Fibroblast of skin of abdomen (primary cell): ENCODE measurements at places on chromosomes 11 and 22.

- peak; percentile 88 for DNase-seq
Measured at GRCh38 chr11:1863352-1864216, 10.7 kb downstream of the LSP1 start.

DNA sequence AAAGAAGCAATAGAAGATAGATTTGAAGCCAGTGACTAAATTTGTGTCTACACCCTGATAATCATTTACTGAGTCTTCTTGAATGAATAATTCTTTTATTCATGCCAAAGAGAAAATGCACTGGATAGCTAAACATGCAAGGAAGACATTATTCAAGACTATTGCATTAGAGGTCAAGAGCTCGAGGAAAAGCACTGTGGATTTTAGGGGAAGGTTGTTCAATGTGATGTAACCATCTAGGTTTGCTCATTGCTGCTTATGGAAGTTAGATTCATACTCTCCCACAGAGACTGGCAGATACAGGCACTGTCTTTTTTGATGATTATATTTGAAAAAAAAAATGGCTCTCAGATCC lies 682.1 kb downstream of the KCNA4 start:
- DNase-seq = peak; percentile 45

DNA sequence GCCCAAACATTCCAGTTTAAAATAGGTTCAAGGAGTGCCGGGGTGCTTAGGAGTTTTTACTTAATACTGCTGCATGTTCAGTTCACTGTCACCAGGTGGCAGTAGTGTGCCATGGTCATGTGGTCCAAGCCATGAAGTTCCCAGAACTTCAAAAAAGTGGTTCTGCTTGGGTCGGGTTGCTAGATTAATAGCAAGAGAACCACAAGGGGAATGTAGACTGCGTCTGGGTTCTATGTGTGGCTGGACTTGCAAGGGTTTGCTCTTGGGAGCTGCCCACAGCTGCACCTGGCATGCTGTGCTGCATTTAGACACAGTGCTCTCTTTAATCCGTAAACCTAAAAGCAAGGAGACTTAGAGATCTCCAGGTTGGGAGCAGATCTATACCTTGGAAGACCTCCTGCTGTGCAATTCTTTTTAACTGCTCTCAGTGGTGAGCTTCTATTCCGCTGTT lies 6.5 kb upstream of the SPON1 start:
- DNase-seq = peak; percentile 54

DNA sequence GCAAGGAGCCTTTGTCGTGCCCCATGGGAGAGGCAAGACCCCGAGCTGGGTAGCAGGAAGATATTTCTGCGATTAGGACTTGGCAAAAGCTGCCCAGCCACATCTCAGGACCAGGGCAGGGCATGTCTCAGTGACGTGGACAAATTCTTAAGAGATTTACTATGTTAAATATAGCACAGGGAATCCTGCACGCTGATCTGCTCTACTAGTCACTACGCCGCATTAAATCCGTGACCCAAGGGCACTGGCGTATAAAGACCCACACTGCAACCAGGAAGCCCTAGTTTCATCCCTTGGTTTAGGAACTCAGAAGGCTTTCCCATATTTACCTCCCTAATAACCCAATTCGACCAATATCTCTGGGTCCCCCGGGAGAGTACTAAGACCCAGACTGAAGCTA lies 35.1 kb downstream of the AP1B1 start:
- DNase-seq = no peak

GRCh38 chr11:41879214-41879613 lies 419.8 kb upstream of the LRRC4C start:
- peak; percentile 96 for DNase-seq

DNA sequence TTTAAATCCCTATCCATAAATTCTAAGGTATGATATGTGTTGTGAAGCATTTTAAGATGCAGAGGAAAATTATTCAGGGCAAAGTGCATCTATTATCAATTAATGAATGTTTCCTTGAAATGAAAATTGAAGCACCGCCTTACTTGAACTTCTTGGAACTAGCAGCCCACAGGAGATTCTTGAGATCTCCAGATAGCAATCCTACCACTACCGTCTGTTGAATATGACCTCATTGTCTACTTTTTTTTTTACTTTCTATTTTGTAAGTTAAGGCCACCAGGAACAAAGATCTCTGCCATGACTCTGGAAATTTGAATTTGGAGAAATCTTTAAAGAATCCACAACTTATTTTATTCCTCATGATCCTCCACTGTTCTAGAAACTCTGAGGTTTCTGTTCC lies 808.7 kb downstream of the KCNA4 start:
- no peak for DNase-seq

- no peak for DNase-seq
Measured at GRCh38 chr11:1049071-1049405, 12.5 kb upstream of the MUC6 start.

DNA sequence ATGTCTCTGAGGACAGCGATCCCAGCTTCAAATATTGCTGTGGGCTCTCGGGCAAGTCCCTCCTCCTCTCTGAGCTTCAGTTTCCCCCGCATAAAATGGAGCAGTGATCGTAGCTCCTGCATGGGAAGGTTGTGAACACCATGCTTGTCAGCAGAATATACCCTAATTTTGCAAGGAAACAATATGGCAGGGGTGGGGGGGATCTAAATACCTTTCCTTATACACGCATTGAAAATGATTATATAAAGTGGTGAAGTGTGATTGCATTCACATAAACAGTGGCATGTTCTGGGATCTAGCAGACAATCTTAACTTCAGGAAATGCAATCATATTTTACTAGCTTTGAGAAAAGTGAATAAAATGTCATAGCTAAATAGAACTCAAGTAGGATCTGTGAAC lies 24.0 kb upstream of the RTN4R start:
- DNase-seq = no peak

DNA sequence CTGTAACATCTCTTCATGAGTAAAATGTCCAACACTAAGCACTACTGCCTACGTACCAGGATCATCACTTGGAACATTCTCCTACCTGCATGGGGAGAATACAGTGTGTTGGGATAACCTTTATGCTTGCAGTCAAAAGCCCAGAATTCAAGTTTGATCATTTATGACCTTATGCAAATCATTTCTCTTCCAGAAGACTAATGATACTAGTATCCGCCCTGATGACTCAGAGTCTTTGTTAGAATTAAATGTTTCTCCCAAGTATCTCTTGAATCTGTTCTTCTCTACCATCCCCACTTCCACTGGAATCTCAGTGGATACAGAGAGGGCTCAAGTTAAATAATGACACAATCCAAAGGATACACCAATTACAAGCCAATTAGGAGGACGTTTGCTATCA lies 12.4 kb downstream of the MAJIN start:
- DNase-seq = no peak

DNA sequence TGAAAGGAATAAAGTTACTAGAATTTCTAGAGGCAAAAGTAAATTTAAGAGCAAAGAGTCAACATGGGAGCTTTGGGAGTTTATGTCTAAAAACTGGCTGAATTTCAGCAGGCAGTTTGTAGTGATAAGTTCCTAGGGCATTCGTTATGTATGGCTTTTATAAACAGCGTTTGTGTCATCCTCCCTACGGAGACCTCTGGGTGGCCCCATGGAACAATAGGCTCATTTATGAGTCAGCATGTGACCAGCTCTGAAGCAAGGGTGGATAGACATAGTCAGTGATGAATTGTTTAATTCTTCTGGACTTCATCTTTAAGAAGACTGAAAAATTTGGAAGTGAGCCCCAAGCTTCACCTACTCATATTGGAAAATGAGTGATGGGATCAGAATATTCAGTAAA lies 37.1 kb downstream of the SVIP start:
- DNase-seq = peak; percentile 42

- peak; percentile 52 for DNase-seq
Measured at GRCh38 chr11:20397281-20397680, 9.8 kb downstream of the PRMT3 start.

DNA sequence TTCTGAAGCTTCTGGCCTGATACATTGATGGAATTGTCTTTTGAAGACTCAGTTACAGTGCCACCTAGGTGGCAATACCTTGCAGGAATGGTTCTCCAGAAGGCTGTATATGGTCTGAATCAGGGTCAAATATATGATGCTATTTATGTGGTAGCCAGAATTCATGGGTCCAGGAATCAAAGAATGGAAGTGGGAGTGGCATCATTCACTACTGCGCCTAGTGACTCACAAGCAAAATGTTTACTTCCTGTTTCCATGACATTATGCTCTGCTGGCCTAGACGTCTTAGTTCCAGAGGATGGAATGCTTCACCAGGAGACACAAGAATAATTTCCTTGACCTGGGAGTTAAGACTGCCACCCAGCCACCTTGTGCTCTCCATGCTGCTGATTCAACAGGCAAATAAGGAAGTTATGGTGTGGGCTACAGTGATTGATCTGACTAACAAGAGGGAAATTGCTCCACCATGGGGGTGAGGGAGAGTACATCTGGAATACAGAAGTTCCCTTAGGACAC lies 491.8 kb downstream of the ETS1 start:
- DNase-seq = peak; percentile 69

GRCh38 chr11:58914821-58915543 lies 24.3 kb upstream of the GLYATL1 start:
- peak; percentile 10 for DNase-seq

GRCh38 chr22:50298266-50298637 lies 9.2 kb downstream of the PLXNB2 start:
- DNase-seq = no peak

- DNase-seq = no peak
Measured at GRCh38 chr11:60874421-60875365, 7.4 kb downstream of the ZP1 start.

GRCh38 chr22:48948575-48949170 lies 879.0 kb downstream of the BRD1 start:
- no peak for DNase-seq

- DNase-seq = no peak
Measured at GRCh38 chr22:38873469-38874411, 1.7 kb upstream of the CBX6 start.

- DNase-seq = no peak
Measured at GRCh38 chr22:47849576-47849975, 1087.1 kb downstream of the TBC1D22A start.

DNA sequence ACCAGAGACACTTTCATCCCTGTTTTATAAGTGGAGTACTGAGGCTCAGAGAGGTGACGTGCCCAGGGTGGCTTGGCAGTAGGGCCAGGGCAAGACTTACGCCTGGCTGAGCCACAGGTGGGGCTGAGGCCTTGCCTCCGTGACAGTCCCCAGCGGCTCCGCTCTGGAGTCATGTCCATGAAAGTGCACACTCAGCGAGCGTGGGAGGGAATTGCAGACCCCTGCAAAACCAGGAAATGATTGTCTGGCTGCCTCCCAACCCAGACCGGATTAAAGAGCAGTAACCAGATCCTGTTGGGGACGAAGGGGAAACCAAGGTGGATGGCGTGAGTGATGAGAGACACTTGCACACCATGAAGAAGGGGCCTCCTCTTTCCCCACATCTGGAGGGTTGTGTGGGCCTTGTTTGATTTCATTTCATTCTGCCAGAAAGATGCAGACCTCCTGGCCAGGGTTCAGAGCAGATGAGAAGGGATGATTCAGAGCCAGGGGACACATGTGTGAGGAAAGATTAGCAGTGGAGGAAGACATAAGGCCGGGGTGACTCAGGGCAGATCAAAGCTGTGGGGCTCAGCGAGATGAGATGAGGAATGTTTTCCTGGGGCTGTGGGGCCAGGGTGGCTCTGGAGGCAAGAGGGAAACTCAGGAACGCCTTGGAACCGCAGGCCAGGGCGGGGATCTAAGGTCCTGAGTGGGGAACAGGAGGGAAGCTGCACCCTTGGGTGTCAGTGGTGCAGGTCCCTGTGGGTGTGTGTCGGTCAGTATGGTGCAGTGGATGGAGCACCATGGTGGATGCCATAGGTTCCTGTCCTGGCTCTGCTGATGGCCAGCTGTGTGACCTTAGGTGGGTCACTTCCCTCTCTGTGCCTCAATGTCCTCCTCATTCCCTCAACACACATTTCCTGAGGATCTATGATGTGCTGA lies 29.9 kb upstream of the LRRC32 start:
- DNase-seq = peak; percentile 98

DNA sequence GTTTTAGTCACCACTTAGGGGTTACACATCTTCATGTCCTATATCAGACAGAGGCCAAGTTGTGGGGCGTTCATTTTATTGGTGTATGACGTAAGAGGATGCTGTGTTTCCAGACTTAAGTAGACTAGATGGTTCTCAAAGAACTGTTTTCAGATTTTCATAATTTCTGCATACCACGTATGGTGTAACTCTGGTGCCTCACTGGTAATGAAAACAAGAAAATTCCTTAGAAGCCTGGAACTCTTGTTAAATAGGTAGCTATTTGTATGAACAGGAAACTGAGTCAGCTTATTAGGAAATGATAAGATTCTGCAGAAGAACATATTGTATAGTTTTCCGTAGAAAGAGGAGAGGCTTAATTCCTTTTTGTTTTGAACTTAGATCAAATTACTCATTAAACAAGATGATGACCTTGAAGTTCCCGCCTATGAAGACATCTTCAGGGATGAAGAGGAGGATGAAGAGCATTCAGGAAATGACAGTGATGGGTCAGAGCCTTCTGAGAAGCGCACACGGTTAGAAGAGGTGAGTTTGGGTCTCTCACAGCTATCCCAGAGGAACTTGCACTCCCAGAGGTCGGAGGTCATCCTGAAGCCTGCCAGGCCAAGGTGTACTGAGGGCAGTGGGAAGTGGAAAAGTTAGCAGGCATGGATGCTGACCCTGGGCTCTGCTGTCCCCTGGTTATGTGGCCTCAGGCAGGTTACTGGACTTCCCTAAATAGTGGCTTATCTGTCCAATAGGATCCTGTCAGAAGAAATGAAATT lies 3.9 kb downstream of the CDC45 start:
- DNase-seq = peak; percentile 6

GRCh38 chr11:64503186-64503753 lies 87.8 kb upstream of the SLC22A12 start:
- DNase-seq = no peak

DNA sequence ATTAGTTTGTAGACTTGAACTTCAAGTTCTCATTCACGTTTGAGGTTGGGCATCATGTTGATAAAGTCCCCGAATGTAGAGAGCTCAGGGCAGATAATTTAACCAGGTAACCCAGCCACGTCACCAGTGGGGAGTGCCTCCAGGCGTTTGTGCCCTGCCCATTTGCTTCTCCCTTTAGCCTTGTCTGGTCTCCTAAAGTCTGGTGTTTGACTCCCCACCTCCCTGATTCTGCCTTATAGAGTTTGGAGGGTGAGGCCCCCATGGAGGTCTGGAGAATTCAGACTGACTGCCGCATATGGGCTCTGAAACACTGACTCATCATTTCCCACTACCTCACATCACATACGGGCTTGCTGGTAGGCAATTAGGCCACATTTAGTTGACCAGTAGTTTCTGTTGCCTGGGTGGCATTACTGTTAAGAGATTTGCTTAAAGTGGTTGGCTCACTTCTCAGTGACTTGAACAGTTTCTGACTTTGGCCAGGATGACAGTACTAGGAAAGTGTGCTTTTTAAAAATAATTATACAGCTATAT lies 99.3 kb upstream of the GAL start:
- DNase-seq = peak; percentile 8
